A549 (cell line): ENCODE measurements at places on chromosomes 2 and 18. TPM values are rescaled to one million over a fixed set of nuclear protein-coding genes. Genes with fewer than 3 reads are reported as not detected.

- DNase-seq = no peak
Measured at GRCh38 chr18:69636529-69637301, 236.0 kb downstream of the DOK6 start.

DNA sequence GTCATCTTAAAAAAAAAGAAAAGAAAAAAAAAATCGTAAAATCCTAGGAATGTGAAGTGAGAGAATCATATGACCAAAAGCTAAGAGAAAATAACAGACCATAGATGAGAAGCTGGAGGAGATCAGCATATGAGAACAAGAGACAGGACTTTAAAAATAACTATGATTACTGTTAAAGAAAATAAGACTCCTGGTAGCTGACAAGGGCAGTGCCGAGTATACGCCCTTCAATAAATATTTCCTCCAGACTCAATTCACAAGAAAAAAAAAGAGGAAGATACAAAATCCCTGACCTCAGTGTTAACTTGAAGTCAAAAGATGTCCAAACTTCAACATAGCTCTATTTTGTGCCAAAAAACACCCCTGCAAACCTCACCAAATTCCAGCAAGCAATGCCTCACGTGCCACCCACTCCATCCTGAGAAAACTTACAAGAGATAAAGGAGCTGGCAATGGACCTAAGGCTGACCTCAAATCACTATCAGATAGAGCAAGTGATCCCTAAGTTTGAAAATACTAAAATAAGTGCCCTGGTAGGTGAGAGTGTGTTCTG is 817.2 kb downstream of the SOCS6 start:
- no peak for DNase-seq

GRCh38 chr2:201970786-201971108 is 62.9 kb upstream of the FZD7 start:
- no peak for DNase-seq

- no peak for DNase-seq
Measured at GRCh38 chr18:57705832-57706595, 84.4 kb upstream of the NARS1 start.

- DNase-seq = no peak
Measured at GRCh38 chr18:49344096-49344495, 116.3 kb downstream of the DYM start.

DNA sequence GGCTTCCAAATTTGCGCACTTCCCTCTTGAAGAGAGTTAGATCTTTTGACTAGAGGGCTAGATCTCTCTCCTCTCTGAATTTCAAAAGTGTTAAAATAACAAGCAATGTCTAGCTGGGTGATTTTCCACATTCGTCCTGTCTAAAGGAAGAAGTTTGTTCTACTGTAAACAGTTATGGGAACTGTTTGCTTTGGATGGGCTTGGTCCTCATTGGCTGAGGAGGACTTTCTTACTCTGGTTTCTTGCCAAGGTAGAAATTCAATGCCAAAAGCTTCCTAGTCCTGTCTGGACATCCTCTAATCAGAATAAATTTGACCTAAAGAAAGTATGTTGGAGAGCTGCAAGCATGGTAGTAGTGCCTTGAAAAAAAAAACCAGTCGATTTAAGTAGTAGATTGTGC is 47.4 kb upstream of the RAPH1 start:
- DNase-seq = peak; percentile 13

- DNase-seq = no peak
Measured at GRCh38 chr2:237431372-237431771, 17.4 kb upstream of the COL6A3 start.

Gene MC4R
- polyA plus RNA-seq = 0.05 to 0.08 TPM in 2 of 3 replicates, not detected in the other

GRCh38 chr2:29113891-29114321 is 1.3 kb upstream of the CLIP4 start:
- DNase-seq = peak; percentile 83

DNA sequence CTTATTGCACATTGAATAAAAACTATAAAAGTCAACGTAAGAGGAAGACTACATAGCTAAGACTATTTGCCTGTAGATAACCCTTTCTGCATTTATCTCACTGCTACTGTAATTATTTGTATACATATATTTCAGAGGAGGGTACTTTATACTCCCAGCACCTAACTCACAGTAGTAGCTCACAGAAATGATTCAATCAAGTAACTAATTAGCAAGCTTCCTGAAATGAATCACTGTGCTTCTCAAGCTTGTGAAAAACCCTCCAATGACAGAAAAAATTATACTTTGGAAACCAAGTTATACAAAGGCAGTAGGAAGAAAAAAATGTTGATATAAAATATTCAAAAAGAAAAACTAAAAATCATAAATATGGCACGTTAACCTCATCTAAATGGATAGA is 124.9 kb downstream of the NBAS start:
- no peak for DNase-seq

Gene RAB6D
- 0.04 to 0.07 TPM (median 0.07 TPM) in 3 replicates for polyA plus RNA-seq

Gene SRD5A2
- 0.01 to 0.03 TPM in 2 of 3 replicates, not detected in the other for polyA plus RNA-seq

DNA sequence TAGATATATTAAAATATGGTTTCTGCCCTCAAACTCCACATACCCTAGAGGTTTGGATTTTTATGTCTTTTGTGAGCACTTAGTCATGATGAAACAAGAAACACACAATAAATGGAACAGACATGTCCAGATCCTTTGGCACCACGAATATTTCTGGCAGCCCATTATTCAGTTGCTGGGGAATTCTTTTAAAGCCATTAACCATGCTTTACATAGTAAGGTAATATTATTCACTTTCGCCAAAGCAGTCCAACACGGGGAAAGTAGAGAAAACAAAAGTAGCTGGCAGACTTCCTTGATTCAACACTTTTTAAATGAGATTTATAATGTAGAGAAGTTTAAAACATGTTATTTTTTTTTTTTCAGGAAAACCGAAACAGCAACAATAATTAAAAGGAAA is 235.4 kb downstream of the PIEZO2 start:
- no peak for DNase-seq

DNA sequence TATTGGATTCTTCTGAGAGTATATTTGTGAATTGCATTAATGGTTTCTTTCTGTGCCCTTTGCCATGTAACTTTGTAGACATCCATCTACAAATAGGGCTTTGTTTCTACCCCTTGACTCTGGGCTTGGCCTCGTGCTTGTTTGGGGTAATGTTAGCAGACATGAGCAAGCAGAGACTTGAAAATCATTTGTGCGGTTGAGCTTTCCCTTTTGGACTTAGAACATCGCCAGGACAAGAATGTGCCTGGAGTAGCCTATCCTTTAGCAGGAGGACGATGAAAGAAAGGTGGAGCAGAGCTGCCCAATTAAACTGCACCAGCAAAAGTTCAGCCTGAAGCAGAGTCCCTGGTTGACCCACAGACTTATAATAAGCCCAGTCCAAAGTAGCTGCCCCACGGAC is 785.9 kb downstream of the EPHA4 start:
- no peak for DNase-seq

Gene M1AP
- polyA plus RNA-seq = not detected in 3 replicates

DNA sequence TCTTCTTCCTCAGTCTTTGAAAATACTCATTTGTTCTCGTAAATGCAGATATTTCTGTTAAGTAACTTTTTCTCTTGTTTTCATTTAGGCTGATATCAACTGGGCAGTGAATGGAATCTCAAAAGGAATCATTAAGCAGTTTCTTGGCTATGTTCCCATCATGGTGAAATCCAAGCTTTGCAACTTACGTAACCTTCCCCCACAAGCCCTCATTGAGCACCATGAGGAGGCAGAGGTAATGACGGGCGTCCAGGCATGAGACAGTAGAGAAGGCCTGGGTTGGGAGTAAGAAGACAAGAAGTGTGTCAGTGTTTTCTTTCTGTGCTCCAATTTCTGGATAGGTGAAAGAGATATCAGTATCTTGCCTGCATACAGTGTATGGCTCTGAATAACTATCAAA is 5.1 kb downstream of the POLR1B start:
- DNase-seq = peak; percentile 23

DNA sequence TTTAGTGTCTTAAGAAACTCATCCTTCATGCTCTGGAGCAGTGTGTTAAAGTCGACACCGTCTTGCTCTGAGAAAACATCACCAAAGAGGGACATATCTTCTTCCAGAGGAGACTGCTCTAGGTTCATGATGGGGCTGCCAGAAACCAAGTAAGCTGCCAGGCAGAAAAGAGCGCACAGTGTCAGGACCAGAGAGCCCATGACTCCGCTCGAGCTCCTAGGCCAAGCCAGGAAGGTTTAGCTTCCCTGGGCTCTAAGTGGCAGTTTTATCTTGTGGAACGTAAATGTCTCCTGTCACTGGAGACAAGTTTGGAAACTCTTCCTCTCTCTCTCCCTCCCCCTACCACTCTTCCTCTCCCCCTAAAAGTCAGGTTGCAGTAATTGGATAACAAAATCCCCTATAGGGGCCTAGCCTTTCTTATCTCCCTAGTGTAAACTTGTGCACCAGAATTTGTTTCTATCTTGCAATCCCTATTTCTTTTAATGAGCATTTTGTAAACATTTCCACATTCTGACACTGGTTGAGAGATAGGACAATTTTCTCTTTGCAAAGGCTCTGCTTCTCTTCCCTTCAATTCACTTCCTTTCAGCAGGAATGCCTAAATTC is at the start of gene BMP10:
TSS of gene BMP10 (minus strand) at position 239 of the 606 bp plus-strand sequence. CDS start at position 200, 39 bp downstream.
- DNase-seq = no peak

Gene CCDC150
- 9.9 to 14.2 TPM (median 13.2 TPM) in 3 replicates for polyA plus RNA-seq

- no peak for DNase-seq
Measured at GRCh38 chr18:44851856-44852621, 171.4 kb downstream of the SETBP1 start.

DNA sequence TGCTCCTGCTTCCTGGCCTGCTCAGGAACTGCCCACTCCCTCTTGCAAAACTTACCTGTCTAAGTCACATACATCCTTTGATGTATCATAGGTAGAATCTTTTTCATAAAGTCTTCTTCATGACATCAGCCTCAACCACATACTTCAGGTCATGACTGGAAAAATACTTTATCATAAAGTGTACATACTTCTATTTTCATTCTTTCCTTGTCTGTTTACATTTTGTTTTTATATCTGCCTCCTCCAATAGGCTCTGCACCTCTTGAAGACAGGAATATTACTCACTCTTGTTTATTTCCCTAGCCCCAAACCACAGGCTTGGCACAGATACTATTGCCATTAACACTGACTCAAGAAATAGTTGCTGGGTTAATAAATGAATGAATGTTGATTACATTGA is 43.6 kb upstream of the ZNF804A start:
- DNase-seq = no peak

DNA sequence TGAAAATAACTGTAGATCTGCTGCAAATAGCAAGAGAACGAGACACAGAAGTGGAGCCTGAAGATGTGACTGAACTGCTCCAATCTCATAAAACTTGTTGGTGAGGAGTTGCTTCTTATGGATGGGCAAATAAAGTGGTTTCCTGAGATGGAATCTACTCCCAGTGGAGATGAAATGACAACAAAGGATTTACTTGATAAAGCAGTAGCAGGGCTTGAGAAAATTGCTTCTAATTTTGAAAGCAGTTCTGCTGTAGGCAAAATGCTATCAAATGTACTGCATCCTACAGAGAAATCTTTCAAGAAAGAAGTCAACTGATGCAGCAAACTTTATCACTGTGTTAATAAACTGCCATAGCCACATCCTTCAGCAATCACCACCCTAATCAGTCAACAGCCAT is 44.0 kb downstream of the RPRD1A start:
- no peak for DNase-seq

GRCh38 chr2:54629914-54630857 is 93.3 kb upstream of the EML6 start:
- peak; percentile 89 for DNase-seq

DNA sequence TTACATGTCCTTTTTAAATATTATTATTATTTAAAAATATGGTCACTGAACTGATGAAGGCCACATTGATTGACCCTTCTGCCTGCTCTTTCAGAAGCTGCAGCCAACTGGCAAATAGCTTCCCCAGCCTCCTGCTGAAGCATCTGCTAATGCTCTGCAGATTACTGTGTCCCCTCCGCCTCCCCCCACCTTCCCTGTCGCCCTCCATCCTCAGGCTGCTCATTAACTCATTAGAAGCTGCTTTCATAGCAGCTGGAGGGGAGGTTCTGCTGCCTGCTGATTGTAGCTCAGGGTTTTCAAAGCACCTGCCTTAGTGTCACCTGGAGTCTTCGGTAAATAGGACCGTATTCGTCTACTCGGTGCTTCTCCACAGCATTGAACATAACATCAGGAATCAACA is 24.8 kb upstream of the LMAN1 start:
- DNase-seq = no peak

Gene LBH
- 197 to 273 TPM (median 216 TPM) in 3 replicates for polyA plus RNA-seq

DNA sequence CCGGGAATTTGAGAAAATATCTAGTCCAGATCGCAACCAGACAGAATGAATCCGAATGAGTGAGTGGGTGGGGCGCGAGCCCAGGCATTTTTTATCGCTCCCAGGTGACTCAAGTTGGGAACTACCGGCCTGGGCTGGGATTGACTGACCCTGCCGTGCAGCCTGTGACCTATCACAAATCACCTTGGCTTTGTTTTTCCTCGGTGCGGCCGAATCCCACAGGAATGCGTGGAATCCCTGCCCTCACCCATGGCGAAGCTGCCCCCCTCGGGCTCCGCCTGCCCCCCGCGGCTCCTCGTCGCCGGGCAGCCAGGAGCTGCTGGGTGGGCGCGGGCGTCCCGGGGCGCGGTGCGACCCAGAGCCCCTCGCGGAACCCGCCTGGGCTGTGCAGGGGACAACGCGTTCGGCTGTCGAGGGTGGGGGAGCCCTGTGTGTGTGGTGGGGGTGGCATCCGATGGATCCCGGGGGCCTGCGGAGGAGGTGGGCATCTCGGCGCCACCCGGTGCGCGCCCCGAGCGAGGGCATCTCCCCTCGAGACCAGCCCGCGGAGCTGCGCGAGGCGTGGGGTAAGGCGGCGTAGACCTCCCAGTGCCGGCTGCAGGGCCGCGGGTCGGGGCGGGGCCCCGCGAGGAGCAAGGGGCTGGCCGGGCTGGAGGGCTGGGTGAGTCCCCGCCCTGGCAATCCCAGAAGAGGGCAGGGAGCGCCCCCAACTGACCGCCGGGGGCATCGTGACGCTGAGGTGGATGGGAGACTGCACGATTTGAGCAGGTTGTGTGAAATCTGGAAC is 16.5 kb downstream of the B3GNT7 start:
- peak; percentile 67 for DNase-seq

Gene CCDC141
- polyA plus RNA-seq = not detected in 3 replicates

DNA sequence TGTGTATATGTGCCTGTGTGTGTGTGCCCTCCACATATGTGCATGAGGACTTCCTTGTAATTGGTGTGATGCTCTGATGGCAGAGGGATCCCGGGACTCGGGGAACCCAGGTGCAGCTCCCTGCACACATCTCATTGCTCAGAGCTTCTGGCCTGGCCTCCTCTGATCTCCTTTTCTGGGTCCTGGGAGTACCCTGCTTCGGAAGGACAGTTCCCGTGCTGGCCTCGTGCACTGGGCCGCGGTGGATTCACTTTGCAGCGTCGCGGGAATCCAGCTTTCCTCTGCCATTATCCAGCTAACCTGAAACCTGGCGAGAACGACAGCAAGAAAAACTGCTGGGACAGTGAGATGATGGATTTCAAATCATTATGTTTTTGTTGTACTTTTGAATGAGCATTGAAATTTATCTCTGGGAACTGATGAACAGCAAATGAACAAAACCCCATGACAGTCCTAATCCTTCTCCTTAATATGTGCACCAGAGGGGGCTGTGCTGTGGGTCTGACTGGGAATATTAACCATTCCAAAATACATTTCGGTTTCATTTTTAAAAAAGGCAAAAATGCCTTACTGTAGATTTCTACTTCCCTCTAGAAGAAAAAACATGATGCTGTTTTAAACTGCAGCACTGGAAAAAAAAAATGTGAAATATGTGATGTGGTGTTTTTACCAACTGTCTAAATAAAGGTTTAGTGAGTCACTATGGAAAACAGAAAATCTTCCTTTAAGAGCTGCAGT is 78.2 kb downstream of the PTGR3 start:
- no peak for DNase-seq

Gene SMYD1
- polyA plus RNA-seq = not detected in 3 replicates

GRCh38 chr18:12296457-12296856 is 11.6 kb upstream of the TUBB6 start:
- DNase-seq = no peak
